ENCODE measurements at places on chromosomes 7 and 10.

GRCh38 chr10:6068422-6068821 lies 6.3 kb upstream of the IL2RA start:
- DNase-seq = peak; percentile 72

- no peak for DNase-seq
Observed at GRCh38 chr7:22176791-22177412, 180.1 kb downstream of the RAPGEF5 start.

GRCh38 chr10:51204701-51205100 lies 130.4 kb downstream of the PRKG1 start:
- no peak for DNase-seq

DNA sequence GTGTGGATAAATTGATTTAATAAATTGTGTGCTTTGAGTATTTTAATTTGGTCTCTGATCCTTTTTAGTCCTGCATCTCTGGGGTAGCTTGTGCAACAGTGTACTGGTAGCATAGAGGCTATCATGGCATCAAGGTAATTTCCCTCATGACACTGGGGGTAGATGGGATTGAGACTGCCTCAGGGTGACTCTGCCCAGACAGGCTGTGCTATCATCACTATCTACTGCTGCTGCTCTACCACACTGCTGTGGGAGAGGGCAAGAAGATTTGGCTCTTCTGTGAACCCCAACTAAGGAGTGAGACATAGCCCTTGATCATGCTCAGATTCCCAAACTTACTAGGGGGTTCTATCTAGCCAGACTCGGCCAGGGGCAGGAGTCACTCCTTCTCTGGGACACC lies 43.6 kb upstream of the JAZF1 start:
- DNase-seq = no peak

DNA sequence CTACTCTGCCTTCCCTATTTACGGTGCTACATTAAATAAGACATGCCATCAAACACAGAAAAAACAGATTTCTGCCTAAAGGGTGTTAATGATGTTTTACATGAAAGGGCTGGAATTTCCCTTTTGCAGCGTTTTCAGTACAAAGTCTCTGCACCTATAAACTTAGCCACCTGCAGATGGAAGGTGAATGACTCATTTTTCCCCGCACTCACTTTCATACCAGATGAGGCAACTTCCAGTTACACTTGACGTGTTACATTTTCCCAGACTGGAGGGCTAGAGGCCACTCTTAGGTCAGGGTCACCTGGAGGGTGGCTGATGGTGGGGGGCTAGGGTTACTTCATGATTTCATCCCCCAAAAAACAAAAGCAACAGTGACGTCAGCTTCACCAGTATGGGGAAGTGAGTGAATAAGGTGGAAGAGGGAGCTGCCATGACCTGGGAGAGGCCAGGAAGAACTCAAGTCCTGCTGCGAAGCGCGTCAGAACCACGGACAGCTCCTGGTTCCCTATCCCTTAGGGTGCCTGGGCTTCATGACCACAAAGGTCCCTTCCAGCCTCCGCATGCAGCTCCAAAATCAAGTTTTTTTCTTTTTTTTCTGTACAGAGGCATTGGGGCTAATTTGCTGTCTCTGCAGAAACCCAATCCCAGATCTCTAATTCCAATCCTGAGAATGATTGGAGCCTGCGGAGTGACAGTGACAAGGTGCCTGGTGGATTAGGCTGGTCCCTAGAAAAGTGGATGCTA lies 94.0 kb downstream of the ADARB2 start:
- DNase-seq = no peak

DNA sequence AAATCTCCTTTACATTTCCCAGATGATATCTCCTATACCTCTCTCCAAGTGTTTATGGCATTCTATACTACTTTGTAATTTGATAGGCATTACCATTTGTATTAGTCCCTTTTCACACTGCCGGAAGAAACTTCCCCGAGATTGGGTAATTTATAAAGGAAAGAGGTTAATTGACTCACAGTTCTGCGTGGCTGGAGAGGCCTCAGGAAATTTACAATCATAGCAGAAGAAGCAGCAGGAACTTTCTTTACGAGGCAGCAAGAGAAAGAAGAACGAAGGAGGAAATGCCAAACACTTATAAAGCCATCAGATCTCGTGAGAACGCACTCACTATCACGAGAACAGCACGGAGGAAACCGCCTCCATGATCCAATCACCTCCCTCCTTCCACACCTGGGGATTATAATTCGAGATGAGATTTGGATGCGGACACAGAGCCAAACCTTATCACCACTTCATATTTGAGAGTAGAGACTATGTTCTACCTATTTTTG lies 1194.6 kb downstream of the SORCS1 start:
- no peak for DNase-seq

- DNase-seq = no peak
Observed at GRCh38 chr7:19024261-19024660, 93.2 kb downstream of the TWIST1 start.

- DNase-seq = no peak
Observed at GRCh38 chr7:149071641-149072437, 18.7 kb downstream of the ZNF786 start.

GRCh38 chr10:10869592-10869991 lies 148.1 kb upstream of the CELF2 start:
- no peak for DNase-seq

- no peak for DNase-seq
Observed at GRCh38 chr10:119526621-119527592, 15.6 kb downstream of the RGS10 start.

- no peak for DNase-seq
Observed at GRCh38 chr7:37372750-37373149, 75.9 kb downstream of the ELMO1 start.

DNA sequence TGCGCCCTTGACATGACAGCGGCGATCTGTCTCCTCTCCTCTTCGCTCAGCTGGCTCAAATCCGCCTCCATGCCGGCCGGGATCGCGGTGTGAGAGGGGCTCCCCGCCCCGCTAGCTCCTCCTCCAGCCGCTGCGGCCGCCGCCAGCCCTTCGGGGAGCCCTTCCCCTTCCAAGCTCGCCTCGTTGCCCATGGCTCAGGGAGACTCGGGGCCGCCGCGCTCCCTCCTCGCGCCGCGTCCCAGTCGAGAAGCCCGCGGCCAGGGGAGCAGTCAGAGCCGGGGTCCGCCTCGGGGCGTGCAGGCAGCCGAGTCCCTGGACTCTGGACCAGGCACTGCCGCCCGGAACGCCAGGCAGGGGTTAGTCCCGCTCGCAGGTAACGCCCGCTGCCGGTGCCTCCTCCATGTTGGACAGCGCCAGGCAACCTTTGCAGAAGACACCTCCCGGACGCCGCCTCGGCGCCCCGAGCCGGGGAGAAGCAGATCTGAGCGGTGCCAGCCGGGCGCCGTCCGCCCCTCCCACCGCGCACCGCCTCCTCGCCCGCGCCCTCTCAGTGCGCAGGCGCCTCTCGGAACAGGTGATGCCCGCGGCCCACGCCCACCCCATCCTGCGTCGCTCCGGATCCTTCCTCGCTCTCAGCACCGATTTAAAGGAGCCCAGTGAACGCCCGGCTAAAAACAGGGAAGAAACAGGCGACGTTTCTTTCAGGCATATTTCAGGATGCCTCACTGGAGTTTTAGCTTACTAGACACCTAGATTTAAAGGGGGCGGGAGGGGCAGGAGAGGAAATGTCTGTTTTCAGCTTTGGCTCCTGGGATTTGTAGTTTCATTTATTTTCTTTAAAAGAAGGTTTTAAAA lies at the start of gene PCLO:
Gene PCLO (minus strand): TSS at position 483 of the 855 bp plus-strand sequence. CDS start 292 bp downstream, at position 191.
- peak; percentile 2 for DNase-seq

DNA sequence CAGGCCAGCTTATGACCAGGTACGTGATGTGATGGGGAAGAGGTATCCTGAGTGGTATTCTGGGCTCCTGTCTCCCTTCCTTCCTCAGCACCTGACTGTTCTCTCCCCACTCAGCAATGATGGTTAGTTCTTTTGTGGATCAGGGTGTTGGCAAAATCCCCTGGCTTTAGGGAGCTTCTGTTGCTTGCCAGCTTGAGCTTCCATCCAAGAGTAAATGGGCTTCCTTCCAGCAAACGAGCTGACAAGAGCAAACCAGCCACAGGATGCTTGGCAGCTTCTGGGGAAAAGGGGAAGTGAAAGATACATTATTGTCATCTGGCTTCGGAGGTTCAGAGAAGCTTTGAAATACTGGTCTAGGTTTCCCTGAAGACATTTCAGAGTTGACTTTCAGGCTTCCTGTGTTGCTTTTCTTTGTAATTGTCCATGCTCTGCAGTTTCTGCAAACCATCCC lies 5.2 kb downstream of the DUSP5 start:
- DNase-seq = peak; percentile 49

- DNase-seq = no peak
Observed at GRCh38 chr7:80611779-80612178, 26.7 kb upstream of the CD36 start.

- no peak for DNase-seq
Observed at GRCh38 chr7:154960063-154960790, 42.7 kb downstream of the PAXIP1 start.

DNA sequence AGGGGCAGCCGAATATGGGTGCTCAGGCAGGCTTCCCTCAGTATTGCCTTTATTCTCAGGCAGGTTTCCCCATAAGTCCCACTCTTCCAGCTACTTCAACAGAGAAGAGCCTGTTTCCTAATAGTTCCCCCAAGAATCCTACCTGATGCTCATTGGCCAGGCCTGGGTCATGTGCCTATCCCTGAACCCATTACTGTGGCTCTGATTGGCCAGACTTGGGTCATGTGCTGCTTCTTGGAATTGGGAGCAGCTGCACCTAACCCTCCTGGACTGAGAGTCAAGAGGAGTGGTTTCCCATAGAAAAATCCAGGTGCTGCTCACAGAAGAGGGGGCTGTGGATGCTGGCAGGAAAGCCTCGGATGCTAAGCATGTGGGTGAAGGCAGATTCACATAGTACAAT lies 21.7 kb downstream of the OPALIN start:
- no peak for DNase-seq

DNA sequence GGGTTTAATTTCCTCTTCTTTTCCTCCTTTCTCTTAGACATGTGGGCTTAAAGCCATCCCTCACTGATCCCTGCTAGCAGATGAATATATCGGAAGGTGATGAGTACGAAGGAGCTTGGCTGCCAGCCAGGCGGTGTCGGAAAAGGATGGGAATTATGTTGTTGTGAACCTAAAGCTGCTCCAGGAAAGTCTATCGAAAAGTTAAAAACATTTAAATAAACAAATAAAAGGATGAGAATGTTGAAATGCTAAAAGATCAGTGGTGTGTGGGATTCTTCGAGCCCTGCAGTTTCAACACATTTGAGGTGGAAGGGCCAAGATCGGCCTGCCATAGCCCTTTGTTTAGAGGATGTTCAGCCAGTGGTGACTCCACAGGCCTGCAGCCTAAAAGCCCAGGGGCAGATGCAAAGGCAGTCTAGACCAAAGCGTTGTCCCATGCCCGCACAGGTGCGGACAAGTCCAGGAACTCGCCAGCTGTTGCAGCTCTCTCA lies 107.9 kb downstream of the JCAD start:
- no peak for DNase-seq

- no peak for DNase-seq
Observed at GRCh38 chr10:97475936-97476594, 22.2 kb downstream of the MMS19 start.

GRCh38 chr10:29923416-29923965 lies 135.9 kb downstream of the JCAD start:
- DNase-seq = no peak

- DNase-seq = no peak
Observed at GRCh38 chr10:88211230-88211629, 347.8 kb downstream of the PTEN start.

DNA sequence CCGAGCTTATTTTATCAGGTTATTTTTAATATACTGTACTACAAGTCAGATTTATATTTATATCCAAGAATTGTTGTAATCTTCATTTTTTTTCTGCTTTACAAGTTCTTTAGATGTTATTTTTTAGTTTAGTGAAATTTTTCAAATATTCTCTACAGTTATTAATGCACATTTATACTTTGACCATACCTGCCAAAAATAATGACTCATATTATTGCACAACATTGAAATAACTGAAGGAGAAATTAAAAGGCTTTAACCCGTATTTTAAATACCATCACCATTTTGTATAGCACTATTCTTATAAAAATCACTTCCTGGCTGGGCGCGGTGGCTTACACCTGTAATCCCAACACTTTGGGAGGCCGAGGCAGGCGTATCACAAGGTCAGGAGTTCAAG lies 278.5 kb downstream of the BICC1 start:
- DNase-seq = no peak

DNA sequence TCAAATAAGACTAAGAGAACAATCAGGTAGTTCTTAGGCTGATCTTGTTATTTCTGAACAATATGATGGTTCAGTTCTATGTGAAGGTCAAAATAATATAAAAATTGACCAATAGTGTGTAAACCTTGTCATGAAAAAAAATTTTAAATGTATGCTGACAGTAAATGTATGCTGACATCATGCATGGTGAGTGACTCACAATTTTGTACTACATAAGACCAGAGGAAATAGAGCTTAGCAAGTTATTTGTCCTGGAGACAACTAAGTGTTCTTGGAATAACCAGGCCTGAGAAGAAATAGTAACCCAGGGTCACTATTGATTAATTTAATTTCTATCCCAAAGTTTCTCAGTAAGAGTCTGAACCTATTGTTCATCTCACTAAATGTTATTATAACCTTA lies 182.2 kb upstream of the PCDH15 start:
- DNase-seq = no peak

GRCh38 chr10:98125940-98126631 lies 8.4 kb upstream of the R3HCC1L start:
- DNase-seq = no peak
